ENCODE measurements at places on chromosomes 6 and 20. TPM values are rescaled to one million over a fixed set of nuclear protein-coding genes. Genes with fewer than 3 reads are reported as not detected.

DNA sequence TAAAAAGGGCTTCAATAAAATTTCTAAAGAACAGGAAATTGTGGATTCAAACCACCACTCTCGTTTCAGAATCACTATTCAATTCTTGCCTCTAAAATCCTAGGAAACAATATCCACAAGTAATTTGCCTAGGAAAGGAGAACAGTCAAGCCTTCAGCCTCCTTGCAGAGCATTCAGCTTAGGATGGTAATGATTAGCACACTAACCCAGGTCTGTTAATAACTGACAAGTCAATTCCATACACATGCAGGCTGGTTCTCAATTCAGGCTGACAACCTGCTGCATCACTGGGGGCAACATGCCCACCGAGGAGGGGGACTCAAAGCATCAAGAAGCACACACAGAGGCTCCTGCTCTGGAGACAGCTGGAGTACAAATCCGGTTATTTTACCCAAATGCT, 57.6 kb downstream of the GMDS start:
- no peak for DNase-seq

CCN5 gene
- not detected for total RNA-seq

- no peak for DNase-seq
Measured at GRCh38 chr6:12343440-12344162, 53.4 kb downstream of the EDN1 start.

DNA sequence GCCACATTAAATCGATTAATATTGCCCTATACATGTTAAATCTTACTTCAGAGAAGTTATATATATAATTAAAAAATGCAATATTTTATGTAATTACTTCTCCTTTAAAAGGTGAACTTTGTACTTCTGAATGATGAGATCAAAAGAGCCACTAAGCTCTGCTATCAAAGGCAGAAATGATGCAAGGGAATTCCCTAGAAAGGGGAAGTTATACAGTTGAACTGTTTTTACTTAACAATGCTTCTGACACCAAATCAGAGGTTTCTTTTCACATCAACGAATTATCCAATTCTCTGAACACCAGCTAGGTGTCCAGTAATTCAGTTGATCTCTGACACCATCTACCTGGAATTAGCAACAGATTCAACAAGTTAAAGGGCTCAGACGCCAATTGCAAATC, 319.9 kb upstream of the TSHZ2 start:
- DNase-seq = no peak

- no peak for DNase-seq
Measured at GRCh38 chr6:113696960-113697359, 160.2 kb upstream of the MARCKS start.

- DNase-seq = no peak
Measured at GRCh38 chr6:123616942-123617341, 19.8 kb downstream of the TRDN start.

DNA sequence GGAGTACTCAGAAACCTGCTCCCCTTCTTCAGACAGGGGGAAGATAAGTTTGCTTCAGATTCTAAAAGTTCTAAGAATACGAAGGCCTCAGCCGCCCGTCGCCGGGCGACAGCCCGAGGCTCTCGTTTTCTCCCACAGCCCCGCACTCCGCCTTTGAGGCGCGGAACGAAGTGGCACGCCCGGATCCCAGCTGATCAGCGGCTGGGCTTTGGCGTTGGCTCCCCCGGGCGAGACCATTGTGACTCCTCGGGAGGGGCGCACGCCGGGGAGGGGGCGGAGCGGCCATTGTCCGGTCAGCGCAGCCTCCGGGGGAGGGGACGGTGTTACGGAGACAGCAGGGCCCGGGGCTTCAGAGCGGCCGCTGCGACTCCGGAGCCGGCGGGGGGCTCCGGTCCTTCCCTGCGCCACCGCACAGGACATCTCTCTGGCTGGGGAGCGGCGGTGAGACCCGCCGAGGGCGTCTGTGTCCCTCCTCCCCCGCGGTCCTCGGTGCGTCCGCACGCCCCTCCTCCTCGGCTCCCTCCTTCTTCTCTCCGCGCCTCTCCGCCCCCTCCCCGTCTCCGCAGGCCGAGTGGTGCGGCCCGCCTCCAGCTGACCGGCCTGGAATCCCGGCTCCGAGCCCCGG, at the start of gene ZFAND3:
Gene ZFAND3, plus strand, starts transcription at position 551 of the 625 bp plus-strand sequence. CDS start 219 bp downstream, outside the sequence.
- DNase-seq = peak; percentile 98

RIPPLY2 gene
- total RNA-seq = not detected

ZC2HC1B gene
- total RNA-seq = not detected

DNA sequence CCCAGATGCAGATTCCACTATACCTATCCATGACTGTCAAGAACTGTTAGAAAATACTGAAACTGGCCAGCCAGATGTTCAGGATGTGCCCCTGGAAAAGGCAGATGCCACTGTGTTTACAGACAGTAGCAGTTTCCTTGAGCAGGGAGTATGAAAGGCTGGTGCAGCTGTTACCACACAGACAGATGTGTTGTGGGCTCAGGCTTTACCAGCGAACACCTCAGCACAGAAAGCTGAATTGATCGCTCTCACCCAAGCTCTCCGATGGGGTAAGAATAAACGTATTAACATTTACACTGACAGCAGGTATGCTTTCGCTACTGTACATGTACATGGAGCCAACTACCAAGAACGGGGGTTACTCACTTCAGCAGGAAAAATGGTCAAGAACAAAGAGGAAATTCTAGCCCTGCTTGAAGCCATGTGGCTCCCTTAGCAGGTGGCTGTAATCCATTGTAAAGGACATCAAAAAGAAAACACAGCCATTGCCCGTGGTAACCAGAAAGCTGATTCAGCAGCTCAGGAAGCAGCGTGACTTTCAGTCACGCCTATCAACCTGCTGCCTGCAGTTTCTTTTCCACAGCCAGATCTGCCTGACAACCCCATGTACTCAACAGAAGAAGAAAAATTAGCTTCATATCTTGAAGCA, 459.7 kb upstream of the HTR1E start:
- DNase-seq = no peak

DNA sequence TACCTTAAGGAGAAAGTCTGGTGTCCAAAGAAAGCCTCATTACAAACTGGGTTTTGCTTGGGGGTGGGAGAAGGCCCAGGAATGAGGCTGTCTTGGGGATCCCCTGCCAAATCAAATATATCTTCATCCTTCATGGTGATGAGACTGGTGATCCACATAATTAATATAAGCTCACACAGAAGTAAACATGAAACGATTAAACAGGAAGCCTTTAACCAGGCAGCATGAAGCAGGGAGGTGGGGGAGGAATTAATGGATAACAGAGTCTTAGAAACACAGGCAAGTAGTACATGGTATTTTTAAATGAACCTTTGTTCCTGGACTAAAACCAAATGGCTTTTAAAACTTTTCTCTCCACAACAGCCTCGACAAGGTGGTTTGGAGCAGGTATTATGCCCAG, 437.5 kb downstream of the TFAP2A start:
- DNase-seq = no peak

DNA sequence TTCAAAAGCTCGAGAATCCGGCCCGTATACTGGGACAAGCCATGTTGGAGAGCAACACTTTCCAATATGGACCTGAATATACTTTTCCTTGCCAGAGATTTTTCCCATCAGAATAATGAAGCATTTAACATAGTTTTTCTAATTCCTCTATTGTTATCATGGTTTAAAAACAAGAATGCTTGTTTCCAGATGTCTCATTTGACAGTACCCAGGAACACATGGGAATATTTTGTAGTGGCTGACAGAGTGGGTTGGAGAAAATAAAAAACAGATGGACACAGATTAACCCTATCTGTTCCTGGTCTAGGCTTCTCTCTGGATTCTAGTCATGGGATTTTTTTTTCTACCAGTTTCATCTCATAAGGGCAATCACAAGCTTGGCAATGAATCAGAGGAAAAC, 164.8 kb upstream of the CEP162 start:
- DNase-seq = no peak

BYSL gene
- total RNA-seq = 92.3 TPM
